Stimulated activated CD4-positive, alpha-beta T cell treated with anti-CD3 and anti-CD28 coated beads, TNF-alpha, amount 100 ng/mL, for 1 hour (primary cell): ENCODE measurements at places on chromosomes 12 and 14.
A peak's percentile ranks its signal among the peaks of the same experiment; 100 is the strongest.

DNA sequence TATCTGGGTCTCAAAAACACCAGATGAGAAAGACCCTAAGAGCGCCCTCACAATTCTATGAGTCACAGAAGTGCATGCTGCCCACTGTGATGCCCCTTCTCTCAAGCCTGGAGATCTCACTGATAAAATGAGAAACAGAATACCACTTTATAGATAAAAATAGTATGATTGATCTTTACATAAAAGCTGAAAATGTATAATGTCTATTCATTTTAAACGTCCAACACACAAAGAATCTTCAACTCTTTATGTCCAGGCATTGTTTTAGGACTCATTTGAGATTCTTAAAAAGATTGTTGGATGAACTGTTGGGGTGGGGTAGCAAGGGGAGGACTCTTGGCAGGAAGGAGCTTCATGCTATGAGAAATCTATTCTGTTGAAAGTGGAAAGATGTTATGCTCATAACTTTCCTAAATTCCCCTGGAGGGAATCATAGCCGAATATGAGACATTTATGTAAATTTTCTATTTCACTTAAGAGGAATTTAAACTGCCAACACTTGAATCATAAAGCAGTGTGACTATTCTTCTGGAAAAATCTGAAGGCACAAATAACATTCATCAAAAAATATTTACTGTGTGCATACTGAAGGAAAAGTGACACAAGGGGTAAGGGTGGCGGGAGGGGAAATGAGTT lies 174.6 kb downstream of the STXBP6 start:
- DNase-seq = no peak

GRCh38 chr14:20631880-20632389 lies 9.6 kb downstream of the OR6S1 start:
- no peak for DNase-seq

DNA sequence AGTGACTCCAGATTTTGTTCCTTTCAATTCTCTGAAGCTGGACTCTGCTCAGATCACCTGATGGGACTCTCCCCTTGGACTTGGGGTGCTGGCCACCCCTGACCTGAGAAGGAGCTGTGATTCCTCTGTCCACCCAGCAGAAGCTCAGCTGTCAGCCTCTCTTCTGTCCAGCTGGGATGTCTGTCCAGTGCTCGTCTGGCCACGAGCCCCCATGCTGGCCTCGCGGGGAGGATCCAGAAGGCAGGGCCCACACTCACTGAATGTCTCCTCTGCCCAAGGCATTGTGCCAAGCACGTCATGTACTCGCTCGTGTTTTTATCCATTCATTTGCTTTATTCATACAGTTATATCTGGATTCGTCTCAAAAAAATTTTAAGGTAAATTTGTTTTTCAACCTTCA lies 14.2 kb upstream of the SLC24A4 start:
- no peak for DNase-seq

DNA sequence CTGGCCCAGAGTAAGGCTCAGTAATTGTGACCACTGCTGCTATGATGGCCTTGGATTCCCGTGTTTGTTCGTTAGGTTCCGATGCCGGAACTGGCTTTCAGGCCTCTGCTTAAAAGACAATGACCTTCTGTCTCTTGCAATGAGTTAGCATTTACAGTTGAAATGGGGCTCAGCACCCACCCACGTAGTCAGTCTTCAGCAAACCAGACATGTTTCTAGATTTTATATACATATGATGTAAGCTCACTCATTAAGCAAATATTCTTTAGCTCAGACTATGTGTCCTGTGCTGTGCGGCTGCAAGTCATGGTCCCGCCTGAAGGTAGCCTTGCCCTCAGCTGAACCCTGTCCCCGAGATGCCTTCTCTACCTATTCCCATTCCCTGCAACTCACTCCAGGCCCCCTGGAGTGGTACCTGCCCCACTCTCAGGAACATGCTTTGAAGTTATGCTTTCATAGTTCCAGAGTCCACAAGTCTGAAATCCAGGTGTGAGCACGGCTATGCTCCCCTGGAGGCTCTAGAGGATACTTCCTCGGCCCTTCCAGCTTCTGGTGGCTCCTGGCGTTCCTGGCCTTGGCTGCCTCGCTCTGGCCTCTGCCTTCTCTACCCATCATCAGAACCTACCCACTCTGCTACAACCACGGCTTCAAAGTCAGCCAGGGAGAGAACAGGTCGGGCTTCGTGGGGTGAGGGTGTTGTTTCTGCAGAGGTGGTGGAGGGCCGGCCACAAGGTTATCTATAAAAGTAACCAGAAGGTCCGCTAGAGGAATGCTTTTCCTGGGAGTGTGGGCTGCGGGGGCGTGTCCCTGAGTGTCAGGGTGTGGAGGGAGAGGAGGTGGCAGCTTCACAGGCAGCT lies 157.8 kb downstream of the RBM19 start:
- DNase-seq = no peak

DNA sequence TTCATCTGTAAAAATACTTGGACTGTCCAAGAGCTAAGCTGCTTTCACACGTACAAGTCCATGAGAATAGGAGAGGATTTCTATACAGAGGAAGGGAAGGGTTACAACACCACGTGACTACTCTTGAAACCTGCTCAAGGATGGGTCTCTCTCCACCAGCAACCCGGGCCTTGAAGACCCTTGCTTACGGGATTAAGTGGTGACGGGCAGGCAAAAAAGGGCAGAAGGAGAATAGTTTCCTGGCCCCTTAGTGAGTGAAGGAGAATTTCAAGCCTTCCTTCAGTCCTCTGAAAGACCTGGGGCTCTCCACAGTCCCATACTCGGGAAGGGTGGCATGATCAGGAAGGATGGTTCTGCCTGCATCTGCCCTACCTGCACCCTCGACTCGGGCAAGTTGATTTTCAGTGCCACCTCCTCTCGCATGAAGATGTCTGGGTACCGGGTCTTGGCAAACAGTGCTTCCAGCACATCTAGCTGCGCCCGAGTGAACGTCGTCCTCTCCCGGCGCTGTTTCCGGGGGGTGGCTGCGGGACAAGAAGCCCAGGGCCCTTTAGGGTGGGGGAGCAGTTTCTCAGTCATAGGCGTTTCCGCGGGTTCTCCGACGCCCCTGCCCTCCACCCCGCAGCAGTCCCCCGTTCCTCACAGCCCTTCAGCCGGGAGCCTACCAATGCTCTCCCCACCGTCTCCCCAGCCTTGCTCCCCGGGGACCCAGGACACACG lies 6.3 kb downstream of the OTX2 start:
- DNase-seq = no peak

GRCh38 chr14:90585106-90585505 lies 188.3 kb downstream of the CALM1 start:
- DNase-seq = no peak

DNA sequence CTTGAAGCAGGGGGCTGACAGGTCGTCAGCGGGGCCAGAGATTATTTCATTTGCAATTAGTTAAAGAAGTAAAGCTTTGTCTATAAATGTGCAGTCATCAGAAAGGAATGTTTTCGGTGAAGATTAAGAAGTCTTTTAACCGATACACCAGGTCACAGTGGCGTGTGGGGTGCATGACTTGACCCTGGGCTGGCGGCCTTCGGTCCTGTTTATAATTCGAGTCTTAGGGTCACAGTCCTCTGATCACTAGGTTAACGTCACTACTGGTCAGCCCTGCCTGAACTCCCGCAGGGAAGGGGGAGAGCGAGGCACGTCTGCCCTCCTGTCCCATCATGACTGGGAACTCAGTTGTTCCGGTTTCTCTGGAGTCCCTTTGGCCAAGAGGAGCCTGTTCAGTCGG lies 5.0 kb upstream of the C14orf180 start:
- no peak for DNase-seq

DNA sequence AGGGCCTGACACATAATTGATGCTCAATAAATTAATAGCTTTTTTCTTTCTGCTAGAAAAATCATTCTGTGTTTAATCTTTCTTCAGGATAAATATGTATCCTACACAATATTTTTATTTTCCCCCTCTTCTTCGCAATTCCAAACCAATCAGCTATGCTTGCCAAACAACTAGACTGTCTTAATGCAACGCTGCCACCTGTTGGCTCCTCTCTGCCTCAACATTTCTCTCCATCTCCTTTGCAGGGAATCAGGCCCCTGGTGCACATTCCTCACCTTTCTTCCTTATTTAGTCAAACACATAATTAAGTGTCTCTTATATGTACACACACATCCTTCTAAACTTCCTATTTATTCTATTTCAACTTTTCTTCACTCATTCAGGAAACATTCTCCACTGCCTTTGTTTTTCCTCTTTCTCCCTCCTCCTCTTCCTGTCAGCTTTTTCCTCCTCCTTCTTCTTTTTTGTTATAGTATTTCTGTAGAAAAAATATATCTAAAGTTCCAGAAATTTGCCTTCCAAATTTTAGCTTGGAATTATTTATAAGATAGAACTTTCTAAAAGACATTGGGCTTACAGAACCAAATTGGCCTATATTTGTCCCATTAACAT lies 406.0 kb downstream of the PRKD1 start:
- DNase-seq = no peak

DNA sequence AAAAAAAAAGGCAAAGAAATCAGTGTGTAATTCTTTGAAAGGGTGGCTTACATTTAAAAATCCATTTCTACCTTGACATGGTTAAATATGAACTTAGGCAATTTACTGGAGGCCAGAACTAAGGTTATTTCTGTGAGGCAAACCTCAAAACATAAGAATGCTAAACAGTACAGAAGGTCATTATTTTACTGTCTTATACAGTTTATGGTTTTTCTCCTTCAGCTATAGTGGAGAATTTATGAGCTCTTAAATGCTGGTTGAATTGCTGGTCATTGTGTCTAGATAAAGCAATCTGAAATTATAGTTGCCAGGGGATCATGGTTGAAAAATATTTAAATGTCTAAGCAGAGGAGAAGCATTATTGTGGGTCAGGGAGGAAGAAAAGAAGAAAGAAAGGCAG lies 70.5 kb downstream of the TRIM9 start:
- DNase-seq = no peak

DNA sequence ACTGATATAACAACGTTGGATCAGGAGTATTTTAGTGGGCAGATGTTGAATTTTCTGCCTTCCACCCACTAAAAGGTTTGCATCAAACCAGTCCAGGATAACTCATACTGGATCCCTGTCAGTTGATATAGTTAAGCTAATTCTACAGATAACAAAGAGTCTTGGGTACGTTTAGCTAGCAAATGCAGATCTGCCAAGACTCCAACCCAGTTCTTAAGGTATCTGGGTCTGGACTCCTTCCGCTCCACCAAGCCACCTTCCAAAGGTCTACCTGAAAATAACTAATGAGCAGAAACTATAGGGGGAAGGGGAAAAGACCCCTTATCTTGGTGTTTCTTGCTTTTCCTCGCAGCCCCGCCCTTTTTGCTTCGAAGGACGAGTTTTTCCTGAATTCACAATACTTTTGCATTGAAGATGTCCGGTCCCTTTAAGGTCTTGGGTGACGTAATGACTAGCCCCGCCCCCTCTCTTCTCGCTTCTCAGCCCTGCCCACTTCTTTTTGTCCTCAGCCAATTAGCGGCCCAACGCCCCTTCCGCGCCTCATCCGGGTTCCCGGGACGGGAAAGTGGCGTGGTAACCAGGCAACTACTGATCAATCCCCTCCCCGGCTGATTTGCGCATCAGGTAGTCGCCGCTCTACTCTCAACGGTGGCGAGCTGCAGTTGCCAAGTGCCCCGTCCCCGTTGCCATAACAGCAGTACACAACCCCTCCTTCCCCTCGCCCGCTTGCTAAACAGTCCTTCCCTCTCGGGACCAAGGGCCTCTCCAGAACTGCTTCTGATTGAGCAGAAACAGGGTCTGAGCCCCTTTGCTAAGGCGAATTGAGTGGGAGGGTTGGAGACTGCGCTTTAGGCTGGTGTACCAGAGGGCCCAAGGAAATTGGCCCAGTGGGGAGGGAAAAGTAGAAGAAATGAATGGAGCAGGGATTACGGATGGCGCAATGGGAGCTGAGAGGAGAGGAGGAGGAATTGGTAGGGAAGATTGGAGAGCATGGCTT lies at the start of gene LRRC23:
Gene LRRC23, plus strand, starts transcription at position 543 of the 997 bp plus-strand sequence. CDS start 812 bp downstream, outside the sequence.
- DNase-seq = peak; percentile 90

- no peak for DNase-seq
Measured at GRCh38 chr12:91870872-91871707, 274.6 kb downstream of the BTG1 start.

GRCh38 chr12:51318846-51319599 lies 5.0 kb downstream of the BIN2 start:
- no peak for DNase-seq

DNA sequence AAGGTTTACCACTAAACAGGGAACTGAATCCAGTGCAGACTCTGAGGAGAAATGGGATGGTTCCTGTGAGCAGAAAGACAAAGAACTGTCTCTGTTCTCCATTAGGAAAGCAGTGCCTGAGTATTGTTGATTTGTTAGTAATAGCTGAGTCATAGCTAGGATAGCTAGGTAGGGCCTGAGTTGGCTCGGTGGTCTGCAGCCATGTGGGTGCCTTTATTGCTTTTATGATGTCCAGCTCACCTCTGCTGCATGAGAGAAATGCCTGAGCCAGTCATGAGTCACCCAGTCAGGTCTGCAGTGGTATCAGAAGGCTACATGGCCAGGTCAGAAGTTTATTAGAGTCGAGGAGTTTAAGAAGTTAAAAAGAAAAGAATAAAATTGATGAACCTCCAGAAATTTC lies 24.2 kb downstream of the TRHDE start:
- no peak for DNase-seq

- no peak for DNase-seq
Measured at GRCh38 chr14:71399057-71399487, 491.8 kb downstream of the PCNX1 start.

- DNase-seq = no peak
Measured at GRCh38 chr12:57385586-57385985, 45.3 kb downstream of the R3HDM2 start.

GRCh38 chr14:96069421-96069820 lies 30.3 kb downstream of the C14orf132 start:
- no peak for DNase-seq

GRCh38 chr12:14403711-14404196 lies 38.3 kb downstream of the ATF7IP start:
- no peak for DNase-seq

- no peak for DNase-seq
Measured at GRCh38 chr14:103867523-103867953, 20.2 kb upstream of the PPP1R13B start.

GRCh38 chr12:64683816-64684543 lies 73.7 kb downstream of the RASSF3 start:
- DNase-seq = no peak

GRCh38 chr14:77825895-77826519 lies 26.1 kb downstream of the ADCK1 start:
- no peak for DNase-seq

GRCh38 chr12:66011731-66012130 lies 118.8 kb downstream of the LLPH start:
- no peak for DNase-seq
